ENCODE measurements at places on chromosomes 3 and 15.

DNA sequence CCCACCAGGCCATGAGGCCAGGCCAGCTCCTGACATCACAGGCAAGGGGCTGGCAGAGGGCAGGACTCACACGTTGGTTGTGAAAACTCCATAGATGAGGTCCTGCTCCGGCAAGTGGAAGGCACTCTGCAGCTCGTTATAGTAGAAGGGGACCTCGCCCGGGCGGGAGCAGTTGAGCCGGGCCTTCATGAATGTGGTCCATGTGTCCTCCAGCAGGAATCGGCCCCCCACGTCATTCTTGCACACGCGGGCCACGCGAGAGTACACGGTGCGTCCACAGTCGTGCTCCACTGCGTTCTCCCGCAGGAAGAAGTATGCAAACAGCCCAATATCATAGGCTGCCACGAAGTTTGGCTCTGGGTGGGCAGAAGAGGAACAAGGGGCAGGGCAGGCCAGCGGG, 101.2 kb downstream of the SEMA5B start:
- DNase-seq = no peak

DNA sequence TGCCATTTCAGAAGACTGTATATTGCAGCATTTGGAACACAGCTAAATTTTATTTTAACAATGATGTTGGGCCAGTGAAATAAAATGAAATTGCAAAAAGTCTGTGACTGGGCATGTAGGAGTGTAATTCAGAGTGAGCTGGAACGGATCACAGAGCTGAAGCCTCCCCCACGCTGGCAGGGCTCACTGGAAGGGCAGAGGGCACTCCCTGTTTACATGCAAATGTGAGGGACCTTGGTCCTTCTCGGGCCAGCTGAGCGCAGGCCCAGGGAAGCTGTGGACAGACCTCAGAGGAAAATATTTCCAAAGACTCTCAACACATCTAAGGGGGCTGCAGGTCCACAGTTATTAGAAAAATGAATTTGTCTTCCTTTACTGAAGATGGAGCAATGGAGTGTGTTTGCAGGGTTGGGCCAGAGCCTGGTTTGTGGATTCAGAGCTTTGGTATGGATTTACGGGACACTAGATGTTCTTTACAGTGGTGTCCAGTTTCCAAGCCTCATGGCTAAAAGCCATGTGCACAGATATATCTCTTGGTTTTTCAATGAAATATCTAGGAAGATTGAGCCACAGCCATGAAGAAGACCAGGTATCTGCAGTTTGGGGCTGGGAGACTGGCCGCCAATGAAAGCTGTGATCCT, 32.0 kb downstream of the TRPM1 start:
- DNase-seq = no peak

GRCh38 chr3:19541284-19541683, 392.7 kb downstream of the EFHB start:
- DNase-seq = no peak

DNA sequence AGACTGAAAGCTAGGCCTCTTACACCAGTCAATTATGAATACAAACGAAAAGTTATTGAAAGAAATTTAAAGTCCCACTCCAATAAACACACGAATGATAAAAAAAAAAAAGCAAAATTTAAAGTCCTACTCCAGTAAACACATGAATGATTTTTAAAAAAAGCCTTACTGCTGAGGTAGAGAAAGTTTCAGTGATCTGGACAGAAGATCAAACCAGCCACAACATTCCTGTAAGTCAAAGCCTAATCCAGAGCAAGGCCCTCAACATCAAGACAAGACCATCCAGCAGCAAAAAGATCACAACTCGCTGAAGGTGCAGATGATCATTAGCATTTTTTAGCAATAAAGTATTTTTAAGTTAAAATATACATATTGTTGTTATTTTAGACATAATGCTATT, 95.6 kb upstream of the LIPC start:
- DNase-seq = no peak

- no peak for DNase-seq
These were observed 1.2 kb downstream of the CGNL1 start for GRCh38 chr15:57377478-57377847.

DNA sequence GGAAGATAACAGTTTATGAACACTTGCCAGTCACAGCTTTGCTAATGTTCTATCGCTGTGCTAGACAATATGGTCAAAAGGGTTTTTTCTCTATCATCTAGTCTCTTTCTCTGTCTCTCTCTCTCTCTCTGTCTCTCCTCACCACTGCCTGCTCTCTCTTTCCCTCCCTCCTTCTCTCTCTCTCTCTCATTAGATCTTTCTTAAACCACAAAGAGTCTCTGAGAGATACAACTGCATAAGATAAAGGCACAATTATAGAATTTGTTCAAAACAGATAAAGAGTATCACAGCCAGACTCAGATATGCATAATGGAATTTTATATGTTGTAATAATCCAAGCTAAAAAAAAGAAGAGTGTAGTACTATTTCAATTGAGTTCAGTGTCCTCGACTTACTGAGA, 258.4 kb downstream of the MECOM start:
- DNase-seq = no peak

DNA sequence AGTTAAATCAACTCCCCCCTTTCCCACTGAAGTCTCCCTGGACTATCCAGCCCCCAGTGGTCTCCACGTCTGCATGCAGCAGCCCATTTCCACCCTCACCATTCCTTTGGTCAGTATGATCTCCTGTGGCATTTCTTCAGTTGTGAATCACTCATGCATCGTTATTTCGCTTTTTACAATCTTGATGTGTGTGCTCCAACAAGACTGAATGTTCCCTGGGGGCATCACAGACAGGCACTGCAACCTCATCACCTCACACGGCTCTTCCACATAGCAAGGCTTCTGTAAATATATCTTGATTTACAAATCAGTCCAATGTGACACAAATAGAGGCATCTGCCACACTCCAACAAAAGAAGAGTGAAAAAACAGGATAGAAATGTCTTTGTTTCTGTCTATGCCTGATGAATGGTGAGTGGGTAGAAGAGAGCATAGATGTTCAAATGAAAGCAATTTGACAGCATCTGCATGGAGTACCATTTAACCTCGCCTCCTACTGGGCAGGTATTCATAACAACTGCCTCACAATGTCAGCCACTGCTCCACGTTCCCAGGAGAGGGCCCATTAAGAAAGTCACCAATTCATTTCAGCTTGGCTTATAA, 5.2 kb downstream of the HEG1 start:
- no peak for DNase-seq

DNA sequence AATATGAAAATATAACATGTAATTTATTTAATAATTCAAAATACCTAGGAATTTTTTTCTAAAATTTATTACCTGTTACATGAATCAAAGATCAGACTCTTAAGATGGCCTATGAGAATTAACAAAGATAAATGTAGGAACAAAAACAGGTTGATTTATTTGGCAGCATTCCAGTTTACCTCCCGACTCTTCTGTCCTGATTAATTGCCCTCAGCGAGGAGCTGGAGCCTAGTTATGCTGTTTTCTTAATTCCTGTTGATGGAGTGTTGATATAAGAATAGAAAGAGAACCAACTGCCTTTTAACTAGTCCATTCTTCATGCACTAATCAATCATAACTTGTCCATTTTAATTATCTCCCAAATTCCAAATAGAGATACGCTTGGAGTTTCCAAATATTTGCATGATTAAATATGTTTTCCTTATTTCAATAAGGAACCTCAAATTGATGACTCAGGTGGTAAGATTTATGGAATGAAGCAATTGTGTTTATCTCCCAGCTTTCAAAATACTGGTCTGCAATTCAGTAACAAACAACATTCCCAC, 10.6 kb upstream of the CPB1 start:
- DNase-seq = no peak

GRCh38 chr15:80838666-80839065, 59.5 kb downstream of the CEMIP start:
- DNase-seq = no peak

GRCh38 chr15:91047545-91048199, 25.3 kb upstream of the VPS33B start:
- DNase-seq = no peak

- DNase-seq = no peak
These were observed 747.7 kb upstream of the CBLB start for GRCh38 chr3:106616556-106616955.

DNA sequence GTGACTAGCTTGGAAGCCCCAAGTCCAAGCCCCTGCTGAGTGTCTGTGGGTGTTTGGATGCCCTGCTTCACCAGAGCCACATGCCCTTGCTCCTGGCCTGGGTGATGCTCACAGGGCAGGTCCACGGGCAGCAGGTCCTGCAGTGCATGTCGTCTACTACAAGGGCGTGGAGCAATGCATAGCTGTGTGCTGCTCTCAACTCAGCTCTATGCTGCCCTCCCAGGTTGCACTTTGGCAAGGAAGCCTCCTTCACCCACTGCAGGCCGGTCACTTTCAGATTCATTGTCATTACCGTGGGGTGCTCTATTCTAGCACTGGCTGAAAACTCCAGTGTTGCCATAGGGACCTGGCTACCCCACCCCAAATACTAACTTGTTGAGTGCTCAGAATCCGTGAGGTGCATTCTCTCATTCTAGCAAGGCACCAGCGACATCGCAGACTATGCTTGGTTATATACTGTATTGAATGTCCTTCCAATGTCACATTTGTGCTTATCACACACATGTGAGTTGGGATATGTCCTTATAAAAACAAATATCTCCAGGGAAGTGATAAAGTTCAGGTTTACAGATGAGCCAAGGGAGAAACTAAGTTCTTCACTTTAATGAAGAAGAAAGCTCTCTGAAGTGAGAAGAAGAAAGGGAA, 51.8 kb downstream of the GRAMD1C start:
- DNase-seq = no peak

GRCh38 chr3:24352893-24353553, 141.6 kb downstream of the THRB start:
- no peak for DNase-seq

GRCh38 chr15:47741907-47742306, 24.6 kb downstream of the SEMA6D start:
- no peak for DNase-seq

- no peak for DNase-seq
These were observed 111.5 kb upstream of the LPP start for GRCh38 chr3:188042466-188042865.

GRCh38 chr3:17213102-17213501, 328.3 kb downstream of the PLCL2 start:
- no peak for DNase-seq

DNA sequence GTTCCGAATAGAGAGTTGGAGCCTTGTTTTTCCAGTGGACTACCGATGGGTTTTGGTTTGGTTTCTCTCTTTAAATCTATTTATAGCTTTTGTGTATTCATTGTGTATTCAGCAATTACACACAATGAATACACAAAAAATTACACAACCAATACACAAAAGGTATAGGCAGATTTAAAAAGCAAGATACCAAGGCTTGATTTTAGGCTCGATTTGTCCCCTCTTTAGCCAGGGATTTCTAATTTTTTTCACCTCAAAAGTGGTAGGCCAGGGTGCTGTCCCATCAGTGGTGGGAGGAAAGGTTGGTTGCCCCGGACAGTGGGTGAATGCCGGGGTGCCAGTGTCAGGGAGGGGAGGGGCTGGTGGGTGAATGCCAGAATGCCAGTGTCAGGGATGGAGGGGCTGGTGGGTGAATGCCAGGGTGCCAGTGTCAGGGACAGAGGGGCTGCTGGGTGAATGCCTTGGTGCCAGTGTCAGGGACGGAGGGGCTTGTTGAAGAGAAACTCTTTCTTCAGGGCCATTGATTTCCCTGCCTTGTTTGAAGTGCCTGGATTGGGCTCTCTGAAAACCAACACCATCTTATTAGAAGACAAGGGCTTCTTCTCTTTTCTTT, 186.2 kb downstream of the GOLGA6L6 start:
- DNase-seq = no peak

GRCh38 chr15:40775740-40776536, 6.2 kb downstream of the C15orf62 start:
- DNase-seq = no peak

- DNase-seq = no peak
These were observed 81.5 kb downstream of the BBX start for GRCh38 chr3:107604057-107604822.

DNA sequence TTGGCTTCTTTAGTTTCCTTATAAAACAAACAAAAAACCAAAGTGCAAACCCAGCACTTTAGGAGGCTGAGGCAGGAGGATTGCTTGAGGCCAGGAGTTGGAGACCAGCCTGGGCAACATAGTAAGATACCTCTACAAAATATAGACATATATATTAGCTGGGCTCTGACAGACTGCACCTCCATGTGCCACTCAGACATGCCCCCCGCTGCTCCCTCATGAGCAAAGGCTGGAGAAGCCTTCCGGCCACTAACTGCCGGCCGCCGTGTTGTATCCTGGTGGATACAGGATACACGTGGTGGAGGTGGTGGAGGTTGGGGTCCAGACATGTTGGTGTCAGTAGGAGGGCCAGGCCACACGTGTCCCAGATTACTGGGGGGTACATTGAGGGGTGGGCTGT, 29.4 kb upstream of the CCR4 start:
- DNase-seq = no peak

DNA sequence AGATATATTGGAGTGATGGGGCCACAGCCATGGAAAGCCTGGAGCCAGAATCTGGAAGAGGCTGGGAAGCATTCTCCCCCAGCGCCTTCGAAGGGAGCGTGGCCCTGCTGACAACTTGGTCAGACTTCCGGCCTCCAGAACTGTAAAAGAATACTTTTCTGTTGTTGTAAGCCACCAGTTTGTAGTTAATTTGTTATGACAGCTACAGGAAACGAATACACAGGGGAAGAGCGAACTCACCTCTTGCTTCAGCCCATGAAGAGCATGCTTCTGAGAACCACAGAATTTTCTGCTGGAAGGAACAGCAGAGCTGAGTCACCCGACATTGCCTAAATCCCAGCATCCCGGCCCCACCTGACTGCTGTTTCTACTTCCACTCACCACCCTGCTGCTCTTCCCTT, 501.7 kb downstream of the SHQ1 start:
- no peak for DNase-seq

DNA sequence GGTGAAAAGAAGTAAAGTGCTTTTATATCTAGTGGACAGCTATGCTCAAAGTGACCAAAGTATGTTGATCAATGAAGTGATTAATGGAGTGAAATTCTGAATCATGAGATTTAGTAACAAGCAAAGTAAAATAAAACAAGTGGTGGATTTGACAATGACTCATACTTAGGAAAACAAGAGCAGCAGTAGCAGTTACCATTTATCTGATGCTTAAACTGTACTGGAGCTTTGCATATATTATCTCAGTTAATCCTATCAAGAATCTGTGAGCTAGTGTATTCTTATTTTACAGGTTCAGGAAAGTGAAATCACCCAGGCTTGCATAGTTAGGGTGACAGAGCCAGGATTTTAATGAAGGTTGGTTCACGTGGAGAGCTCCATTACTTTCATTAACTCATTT, 50.6 kb upstream of the SPATA16 start:
- no peak for DNase-seq

- DNase-seq = no peak
These were observed 19.2 kb downstream of the FOXP1 start for GRCh38 chr3:71564361-71564760.

Measured in right renal pelvis (tissue), 4 donors.